ENCODE measurements at places on chromosomes 3 and 15. TPM values are rescaled to one million over a fixed set of nuclear protein-coding genes. Genes with fewer than 3 reads are reported as not detected.

GRAMD1C gene
- 2.1 TPM for total RNA-seq

SLC6A20 gene
- not detected for total RNA-seq

ZNF609 gene
- 11.3 TPM for total RNA-seq

SACM1L gene
- 41.8 TPM for total RNA-seq

IL17RD gene
- total RNA-seq = 2.1 TPM

ALDH1A2 gene
- total RNA-seq = 7.7 TPM

RARRES1 gene
- total RNA-seq = 93.3 TPM

NFKBIZ gene
- 15.4 TPM for total RNA-seq

SMAD6 gene
- total RNA-seq = 8.9 TPM

MGLL gene
- total RNA-seq = 60.1 TPM

GOLGA6C gene
- not detected for total RNA-seq

CFAP100 gene
- total RNA-seq = not detected

SERPINI2 gene
- not detected for total RNA-seq

CHRM5 gene
- total RNA-seq = not detected

SHF gene
- total RNA-seq = 3.3 TPM

HES1 gene
- total RNA-seq = 0.17 TPM

ITPKA gene
- 3.9 TPM for total RNA-seq

RTP4 gene
- total RNA-seq = 2.1 TPM

RPL39L gene
- 17.5 TPM for total RNA-seq

ACKR2 gene
- under 0.01 TPM for total RNA-seq

UACA gene
- total RNA-seq = 107 TPM

SLC41A3 gene
- total RNA-seq = 52.4 TPM

ARPIN gene
- 13.2 TPM for total RNA-seq

FRMD5 gene
- total RNA-seq = 4.3 TPM

GPR176 gene
- total RNA-seq = 79.6 TPM
